ENCODE measurements at places on chromosomes 13 and 19.

- DNase-seq, result no peak
Measured at GRCh38 chr19:57949702-57950101, 2.2 kb upstream of the ZNF256 start.

- no peak for DNase-seq
Measured at GRCh38 chr19:32686847-32687475, 4.7 kb upstream of the NUDT19 start.

- DNase-seq, result no peak
Measured at GRCh38 chr19:30855442-30855841, 483.3 kb downstream of the ZNF536 start.

GRCh38 chr13:78176880-78177279 lies 258.2 kb upstream of the EDNRB start:
- no peak for DNase-seq

GRCh38 chr13:66128201-66128600 lies 1101.9 kb downstream of the PCDH9 start:
- DNase-seq, result no peak

GRCh38 chr13:48731957-48732569 lies 78.3 kb downstream of the CYSLTR2 start:
- peak; percentile 40 for DNase-seq

GRCh38 chr13:73754727-73755292 lies 379.4 kb downstream of the KLF12 start:
- peak; percentile 68 for DNase-seq

GRCh38 chr19:3852614-3853254 lies 16.1 kb downstream of the ZFR2 start:
- DNase-seq, result peak; percentile 78

- no peak for DNase-seq
Measured at GRCh38 chr13:68727798-68728197, 1379.8 kb upstream of the ATXN8OS start.

- peak; percentile 2 for DNase-seq
Measured at GRCh38 chr13:91228108-91228507, 119.4 kb upstream of the MIR17HG start.

GRCh38 chr13:33367926-33368325 lies 82.4 kb upstream of the STARD13 start:
- no peak for DNase-seq

DNA sequence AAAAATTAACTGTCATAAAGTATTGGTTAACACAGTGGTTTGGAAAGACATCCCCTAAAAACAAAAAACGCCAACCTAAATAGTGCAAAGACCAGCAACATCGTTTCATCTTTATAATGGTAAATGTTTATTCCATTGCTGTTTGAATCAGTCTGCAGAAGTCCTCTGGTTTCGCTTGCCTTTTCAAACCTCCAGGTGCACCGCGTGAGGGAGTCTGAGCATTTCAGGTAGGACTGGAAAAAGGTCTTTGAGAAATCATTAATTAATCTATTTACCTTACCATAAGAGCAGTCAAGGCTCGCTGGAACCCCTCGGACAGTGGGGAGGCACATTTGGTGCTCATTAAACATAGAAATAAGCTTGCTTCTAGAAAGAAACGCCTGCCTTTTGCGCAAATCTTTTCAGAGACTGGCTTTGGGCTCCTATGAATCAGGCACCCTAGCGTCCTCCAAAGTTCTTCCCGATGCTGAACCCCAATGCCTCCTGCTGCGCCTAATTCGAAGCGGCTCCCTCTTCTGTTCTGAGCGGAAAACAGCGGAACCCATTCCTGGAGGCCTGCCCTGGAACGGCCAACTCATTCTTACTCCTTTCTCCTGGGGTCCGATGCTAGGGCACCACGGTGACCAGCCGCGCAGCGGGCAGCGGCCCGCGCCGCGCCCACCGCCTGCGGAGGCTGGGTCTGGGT lies 951 bp upstream of the MTUS2 start:
- peak; percentile 30 for DNase-seq

- peak; percentile 12 for DNase-seq
Measured at GRCh38 chr13:60379837-60380565, 17.0 kb upstream of the TDRD3 start.

GRCh38 chr19:47615714-47616113 lies 6.8 kb downstream of the BICRA start:
- DNase-seq, result no peak

DNA sequence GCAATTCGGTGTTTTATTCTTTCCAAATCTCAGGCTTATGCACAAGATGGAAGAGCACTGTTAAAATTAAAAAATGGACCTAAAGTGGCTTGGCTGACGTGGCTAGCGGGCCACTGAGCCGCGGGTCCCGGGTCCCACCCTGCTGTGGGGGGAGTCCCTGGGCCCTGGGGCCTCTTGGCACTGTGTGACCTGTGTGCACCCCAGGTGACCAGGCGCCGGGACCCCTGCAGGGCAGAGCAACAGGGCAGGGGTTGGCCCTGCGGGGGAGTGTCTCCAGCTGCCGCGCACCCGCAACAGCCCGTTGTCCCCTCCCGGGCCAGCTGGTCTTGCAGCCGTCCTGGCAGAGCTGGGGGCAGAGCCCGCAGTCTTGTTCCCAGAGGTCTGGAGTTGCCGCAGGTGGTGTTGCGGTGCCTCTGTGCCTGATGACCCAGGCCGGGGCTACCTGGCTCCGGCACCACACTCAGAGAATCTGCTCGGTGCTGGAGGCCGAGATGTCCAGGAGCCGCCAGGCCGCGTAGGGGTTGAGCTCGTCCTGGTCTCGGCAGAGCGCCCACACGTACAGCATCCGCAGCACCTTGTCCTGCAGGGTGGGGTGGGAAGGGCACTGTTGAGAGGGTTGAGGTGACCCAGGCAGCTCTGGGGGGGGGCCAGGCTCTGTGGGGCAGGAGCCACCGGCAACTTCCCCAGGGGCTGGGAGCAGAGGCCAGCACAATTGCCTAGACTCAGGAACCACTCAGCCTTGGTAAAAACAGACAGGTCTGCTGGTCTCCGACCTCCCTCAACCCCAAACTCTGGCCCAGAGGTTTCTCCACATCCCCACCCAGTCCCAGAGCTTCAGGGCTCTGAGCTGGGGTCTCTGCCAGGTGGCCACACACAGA lies 1.0 kb upstream of the CTXN1 start:
- DNase-seq, result no peak

DNA sequence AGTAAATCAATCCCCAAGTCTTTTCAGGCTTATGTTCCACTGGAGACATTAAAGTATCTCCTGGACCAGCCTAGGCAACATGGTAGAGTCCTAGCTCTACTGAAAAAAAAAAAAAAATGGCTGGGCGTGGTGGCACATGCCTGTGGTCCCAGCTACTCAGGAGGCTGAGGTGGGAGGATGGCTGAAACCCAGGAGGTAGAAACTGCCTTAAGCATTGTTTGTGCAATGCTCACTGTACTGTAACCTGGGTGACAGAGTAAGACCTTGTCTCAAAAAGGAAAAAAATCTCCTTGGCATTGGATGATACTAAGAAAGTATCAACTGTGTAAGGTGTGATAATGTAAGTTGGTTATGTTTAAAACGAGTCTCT lies 8.8 kb downstream of the KLK8 start:
- no peak for DNase-seq

DNA sequence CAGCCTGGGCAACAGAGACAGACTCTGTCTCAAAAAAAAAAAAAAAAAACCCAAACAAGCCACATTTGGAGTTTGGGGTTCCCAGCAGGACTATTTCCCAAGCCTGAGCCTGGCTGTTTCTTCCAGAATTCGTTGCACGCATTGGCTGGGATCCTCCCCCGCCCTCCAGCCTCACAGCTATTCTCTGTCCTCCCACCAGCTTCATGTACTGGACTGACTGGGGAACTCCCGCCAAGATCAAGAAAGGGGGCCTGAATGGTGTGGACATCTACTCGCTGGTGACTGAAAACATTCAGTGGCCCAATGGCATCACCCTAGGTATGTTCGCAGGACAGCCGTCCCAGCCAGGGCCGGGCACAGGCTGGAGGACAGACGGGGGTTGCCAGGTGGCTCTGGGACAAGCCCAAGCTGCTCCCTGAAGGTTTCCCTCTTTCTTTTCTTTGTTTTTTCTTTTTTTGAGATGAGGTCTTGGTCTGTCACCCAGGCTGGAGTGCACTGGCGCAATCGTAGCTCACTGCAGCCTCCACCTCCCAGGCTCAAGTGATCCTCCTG lies 26.7 kb downstream of the LDLR start:
- DNase-seq, result no peak

- peak; percentile 53 for DNase-seq
Measured at GRCh38 chr19:50556282-50557008, 11.8 kb downstream of the LRRC4B start.

DNA sequence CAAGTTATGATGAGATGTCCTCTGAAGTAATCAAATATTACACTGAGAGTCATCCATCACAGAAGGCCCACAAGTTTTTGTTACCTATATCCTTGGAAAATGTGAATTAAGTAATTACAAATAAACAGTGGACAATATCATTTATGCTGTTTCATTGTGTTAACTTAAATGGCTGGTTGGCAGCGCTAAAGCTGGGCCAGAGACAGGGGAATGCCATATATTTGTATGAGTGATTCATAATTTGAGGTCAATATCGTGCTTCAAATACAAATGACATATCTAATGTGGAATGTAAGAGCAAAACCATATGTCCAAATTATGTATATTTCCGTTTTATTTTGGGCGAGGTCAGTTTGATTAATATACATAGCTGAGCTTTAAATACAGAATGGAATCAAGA lies 1556.2 kb downstream of the SLITRK5 start:
- peak; percentile 13 for DNase-seq

GRCh38 chr19:1001538-1002166 lies 1.4 kb downstream of the GRIN3B start:
- no peak for DNase-seq

- DNase-seq, result no peak
Measured at GRCh38 chr19:30116530-30116929, 174.5 kb downstream of the URI1 start.

- peak; percentile 79 for DNase-seq
Measured at GRCh38 chr19:18399008-18399407, 1.6 kb upstream of the LRRC25 start.

DNA sequence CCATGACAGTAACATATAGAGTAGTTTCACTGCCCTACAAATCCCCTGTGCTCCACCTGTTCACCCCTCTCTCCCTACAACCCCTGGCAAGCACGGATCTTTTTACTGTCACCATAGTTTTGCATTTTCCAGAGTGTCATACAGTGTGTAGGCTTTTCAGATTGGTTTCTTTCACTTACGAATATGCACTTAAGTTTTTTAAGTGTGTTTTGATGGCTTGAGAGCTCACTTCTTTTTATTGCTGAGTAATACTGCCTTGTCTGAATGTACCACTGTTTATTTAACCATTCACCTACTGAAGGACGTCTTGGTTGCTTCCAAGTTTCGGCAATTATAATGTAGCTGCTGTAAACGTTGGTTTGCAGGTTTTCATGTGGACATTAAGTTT lies 175.1 kb downstream of the ITGBL1 start:
- DNase-seq, result peak; percentile 31

- no peak for DNase-seq
Measured at GRCh38 chr19:29428071-29428470, 97.7 kb upstream of the VSTM2B start.

- peak; percentile 10 for DNase-seq
Measured at GRCh38 chr13:48000559-48001113, 437 bp downstream of the SUCLA2 start.

GRCh38 chr19:6516018-6516658 lies 14.0 kb upstream of the TUBB4A start:
- peak; percentile 94 for DNase-seq

GRCh38 chr19:35755550-35756376 lies 1.1 kb downstream of the HSPB6 start:
- peak; percentile 77 for DNase-seq

DNA sequence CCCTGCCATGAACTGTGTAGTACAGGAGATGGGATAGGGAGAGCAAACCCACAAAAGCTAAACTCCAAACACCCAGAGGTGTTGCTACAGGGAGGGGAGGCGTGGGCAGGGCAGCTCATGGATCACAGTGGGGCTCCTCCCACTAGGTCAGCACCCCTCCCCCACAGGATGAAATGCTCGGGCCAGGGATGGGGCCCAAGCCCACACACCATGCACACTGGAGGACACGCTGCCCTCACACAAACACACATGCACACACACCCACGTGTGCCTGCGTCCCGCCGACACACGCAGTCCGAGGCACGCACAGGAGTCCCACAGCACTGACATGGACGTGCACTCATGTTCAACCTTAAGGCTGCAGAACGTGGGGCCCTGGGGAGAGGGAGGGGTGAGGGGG lies 6.0 kb upstream of the CCNP start:
- DNase-seq, result no peak

- DNase-seq, result no peak
Measured at GRCh38 chr13:71461892-71462291, 405.1 kb downstream of the DACH1 start.

DNA sequence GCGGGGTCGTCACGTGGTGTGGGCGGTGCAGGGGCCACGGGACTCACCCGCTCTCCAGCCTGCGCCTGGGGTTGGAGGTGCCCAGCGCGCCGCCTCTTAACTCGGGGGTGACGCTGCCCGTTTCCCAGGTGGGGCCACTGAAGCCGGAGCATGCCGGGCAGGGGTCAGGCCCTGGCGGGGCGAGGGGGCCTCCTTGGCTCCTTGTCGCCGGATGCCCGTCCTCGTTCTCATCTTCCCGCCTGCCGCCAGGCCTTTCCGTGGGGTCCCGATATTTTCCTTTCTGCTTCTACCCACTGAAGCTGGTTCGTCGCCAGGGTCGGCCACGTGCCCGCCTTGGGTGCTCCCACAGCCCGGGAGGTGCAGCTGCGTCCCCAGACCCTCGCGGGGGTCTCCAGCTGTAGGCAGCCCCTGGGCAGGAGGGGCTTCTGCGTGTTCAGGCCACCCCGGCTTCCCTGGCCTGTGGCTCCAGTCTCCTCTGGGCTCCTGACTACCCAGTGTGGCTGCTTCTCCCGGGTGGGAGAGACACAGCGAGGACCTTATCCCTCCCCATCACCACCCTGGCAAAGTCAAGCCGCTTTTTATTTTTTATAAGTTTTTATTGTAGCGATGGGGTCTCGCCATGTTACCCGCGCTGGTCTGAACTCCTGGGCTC lies 772 bp downstream of the FAM174C start:
- no peak for DNase-seq

- peak; percentile 48 for DNase-seq
Measured at GRCh38 chr19:16051254-16052025, 24.9 kb upstream of the TPM4 start.

- no peak for DNase-seq
Measured at GRCh38 chr13:99993660-99994637, 12.4 kb downstream of the ZIC2 start.

- DNase-seq, result no peak
Measured at GRCh38 chr13:30307971-30308290, 580 bp upstream of the KATNAL1 start.

DNA sequence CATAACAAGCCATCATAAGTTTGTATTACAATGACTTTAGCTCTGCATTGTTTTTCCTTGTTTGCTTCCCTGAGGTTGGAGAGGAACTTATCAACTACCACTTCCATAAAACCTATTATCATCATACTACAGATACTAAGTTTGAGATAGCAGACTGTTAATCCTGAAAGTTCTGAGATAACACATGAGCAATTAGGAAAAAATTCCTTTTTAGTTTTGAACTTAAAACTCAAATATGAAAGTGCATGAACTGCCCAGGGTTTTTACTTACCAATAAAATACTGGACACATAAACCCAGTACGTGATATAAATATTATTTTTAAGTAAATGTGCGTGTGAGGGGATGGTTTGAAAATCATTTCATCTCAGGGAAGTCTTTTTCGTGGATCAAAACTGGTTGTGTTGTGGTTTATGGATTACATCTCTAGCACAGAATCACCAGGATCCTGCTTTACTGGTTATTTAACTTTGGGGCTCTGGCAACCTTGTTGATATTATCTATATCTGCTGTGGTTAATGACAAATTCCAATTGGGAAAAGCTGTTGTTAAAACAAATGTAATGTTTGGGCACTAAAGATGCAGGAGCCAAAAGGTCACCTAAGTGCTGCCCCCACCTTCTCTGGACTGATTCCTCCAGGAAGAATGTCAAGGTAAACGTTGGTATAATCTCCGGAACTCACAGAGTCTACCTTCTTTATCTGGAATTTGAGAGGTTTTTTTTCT lies 12.4 kb downstream of the CDX2 start:
- DNase-seq, result no peak

All from iris pigment epithelial cell (primary cell).